ENCODE measurements at places on chromosomes 2 and 18.

DNA sequence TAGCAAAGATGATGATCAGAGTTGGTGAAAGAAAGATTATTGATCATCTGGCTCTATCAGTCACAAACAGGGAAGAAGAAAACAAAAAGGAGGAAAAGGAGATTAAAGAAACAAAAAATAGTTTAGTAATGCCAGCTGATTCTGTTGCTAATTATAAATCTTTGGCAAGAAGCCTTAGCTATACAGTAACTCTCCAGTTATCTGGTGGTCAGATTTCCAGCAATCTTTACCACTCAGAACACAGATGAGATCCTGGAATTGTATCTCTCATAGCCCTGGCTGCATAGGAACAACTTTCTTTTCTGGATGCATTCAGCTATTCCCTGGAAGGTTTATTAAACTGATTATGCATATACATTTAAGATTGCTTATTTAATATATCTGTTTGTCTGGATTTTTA, 256.8 kb upstream of the ZEB2 start:
- DNase-seq = no peak

- DNase-seq = no peak
These were observed 281.9 kb downstream of the SRBD1 start for GRCh38 chr2:45329045-45329677.

DNA sequence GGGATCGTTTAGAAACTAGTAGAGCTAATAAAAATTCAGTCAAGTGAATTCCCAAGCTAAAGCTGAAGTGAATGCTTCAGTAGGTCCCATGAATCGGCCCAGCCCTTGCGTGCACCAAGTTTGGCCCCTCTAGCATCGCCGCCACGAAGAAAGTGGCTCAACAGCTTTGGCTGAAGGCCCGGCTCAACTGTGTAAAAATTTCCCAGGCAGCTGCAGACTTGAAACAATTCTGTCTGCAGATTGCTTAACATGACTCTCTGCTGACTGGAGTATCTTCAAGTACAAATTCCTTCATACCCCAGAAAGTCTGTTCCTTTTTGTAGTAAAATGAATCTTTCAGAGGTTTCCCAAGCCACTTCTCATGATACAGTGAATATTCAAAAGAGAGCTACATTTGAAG, 32.7 kb downstream of the ALMS1 start:
- DNase-seq = no peak

- no peak for DNase-seq
These were observed 47.6 kb downstream of the CPO start for GRCh38 chr2:206986943-206987342.

DNA sequence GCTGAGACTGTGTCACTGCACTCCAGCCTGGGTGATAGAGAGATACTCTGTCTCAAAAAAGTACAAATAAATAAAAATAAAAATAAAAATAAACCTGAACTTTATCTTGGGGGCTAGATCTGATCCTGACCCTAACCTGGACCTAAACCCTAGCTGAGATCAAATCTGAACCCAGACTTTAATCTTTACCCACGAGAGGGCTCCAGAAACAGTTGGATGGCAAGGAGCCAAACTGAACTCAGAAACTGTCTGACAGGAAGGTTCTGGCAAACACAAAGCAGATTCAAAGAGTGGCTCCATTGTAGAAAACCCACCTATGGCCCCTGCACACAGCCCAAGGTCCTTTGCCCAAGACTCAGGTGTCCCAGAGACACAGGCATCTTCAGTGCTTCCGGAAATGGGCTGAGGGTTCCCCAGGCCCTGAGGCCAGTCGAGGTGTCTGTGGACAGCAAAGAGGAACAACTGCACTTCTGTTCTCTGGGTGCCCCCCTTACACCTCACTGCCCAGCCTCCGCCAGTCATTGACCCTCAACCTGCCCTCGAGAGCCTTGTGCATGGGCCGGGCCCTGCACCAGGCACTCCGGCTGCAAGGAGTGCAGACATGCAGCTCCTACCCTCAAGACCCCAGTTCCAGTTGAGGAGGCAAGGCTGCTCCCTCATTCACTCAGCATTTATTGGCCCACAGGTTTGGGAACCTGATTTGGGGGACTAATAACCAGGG, 95.2 kb downstream of the TFCP2L1 start:
- no peak for DNase-seq

- no peak for DNase-seq
These were observed 48.7 kb upstream of the RGPD4 start for GRCh38 chr2:107777974-107778373.

- no peak for DNase-seq
These were observed 108.3 kb upstream of the LTBP1 start for GRCh38 chr2:32838418-32838817.

DNA sequence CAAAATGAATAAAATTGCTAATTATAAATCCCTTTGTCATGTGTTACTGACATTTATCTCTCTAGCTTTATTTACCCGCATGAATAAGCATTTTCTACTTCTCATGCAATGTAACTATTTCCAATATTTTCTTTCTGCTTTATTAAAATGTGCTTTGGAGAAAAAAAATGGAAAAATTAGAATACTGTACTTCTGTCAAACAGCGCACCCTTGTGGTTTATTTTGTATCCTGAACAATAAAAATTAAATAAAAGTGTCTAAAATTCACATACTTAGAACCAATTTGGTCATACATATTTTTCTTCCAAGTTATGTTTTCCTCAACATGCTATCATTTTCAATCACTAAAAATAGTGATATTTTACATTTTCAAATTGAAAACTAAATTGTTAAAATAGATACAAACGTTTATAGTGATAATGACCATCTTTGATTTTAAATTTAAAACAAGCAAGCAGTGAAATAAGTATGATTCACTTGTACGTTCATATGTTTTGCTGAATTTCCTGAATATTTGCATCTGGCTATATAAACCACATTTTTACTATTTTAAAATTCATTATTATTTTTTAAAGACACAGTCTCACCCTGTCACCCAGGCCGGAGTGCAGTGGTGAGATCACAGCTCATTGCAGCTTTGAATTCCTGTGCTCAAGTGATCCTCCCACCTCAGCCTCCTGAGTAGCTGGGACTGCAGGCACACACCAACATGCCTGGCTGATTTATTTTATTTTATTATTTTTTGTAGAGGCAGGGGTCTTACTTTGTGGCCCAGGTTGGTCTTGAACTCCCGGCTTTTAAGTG, 95.9 kb upstream of the GRB14 start:
- DNase-seq = no peak

DNA sequence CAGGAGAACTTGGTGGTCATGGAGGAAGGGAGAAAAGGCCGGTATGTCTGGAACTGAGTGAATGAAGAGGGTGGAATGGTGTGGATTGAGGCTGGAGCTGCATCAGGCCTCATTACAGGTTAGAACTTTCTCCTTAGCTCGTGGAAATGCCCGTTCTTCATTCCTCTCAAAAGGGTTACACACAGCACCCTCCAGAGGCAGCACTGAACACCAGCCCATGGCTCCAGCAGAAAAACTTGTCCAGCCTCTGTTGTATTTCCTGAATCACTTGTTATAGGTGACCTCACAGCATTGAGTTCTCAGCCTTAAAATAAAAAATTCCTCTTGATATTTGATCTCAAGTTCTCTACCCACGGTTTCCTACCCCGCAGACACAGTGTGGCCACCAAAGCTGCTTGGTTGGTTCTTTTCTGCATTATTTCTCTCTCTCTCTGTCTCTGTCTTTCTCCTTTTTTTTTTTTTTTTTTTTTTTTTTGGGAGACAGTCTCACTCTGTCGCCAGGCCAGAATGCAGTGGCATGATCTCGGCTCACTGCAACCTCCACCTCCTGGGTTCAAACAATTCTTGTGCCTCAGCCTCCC, 89.6 kb downstream of the ITGB1BP1 start:
- DNase-seq = no peak

GRCh38 chr2:228447266-228447915, 265.9 kb upstream of the SPHKAP start:
- no peak for DNase-seq

DNA sequence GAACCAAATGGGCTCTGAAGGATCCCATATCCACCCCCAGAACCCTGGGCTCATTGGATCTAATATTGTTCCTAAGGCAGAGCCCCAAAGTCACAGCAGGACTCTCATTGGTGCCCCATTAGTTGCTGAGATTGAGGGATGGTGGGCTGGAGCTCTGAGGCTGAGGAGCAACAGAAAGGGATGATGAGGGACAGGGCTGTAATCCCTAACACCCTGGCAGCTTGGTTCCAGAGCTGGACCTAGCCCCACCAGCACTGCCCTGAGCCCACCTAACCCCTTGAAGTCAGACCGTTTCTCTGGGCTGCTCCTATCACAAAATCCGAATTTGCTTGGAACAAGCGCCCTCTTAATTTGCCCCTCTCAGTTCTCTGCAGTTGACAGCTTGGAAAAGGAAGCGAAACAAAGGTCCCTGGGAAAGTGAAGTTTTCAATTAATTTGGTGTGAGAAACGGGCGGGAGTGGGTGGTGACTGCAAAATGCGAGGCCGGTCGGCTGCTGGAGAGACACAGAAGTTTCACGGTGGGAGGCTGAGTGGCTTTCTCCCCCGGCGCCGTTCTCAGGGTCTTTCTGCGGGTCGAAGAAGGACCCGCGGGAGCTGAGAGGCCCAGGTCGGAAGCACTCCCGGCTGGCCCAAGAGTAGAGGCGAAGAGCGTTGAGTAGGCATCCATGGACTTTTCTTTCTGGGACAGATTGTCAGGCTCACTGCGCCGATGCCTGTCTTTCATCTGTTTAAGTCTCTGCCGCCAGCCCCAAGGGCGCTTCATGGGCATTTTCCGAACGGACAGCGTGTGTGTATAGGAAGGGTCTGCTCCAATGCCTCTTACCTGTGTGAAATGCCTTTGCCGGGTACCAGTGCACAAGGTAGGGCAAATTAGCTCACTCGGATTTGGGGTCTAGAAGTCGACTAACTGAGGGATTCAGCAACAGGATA, 927 bp upstream of the HOXD13 start:
- no peak for DNase-seq

- no peak for DNase-seq
These were observed 74.0 kb upstream of the ITPRID2 start for GRCh38 chr2:181817509-181817908.

GRCh38 chr18:2529154-2529553, 42.2 kb downstream of the METTL4 start:
- no peak for DNase-seq

GRCh38 chr18:80247393-80247841, at the start of gene PARD6G:
PARD6G (minus strand) TSS chr18:80247514; CDS start chr18:80247348, 166 bp downstream.
- peak; percentile 27 for DNase-seq
